ENCODE measurements at places on chromosomes 4 and X.
A peak's percentile ranks its signal among the peaks of the same experiment; 100 is the strongest.

GRCh38 chr4:96009427-96010119 is 169.7 kb downstream of the PDHA2 start:
- no peak for DNase-seq

GRCh38 chr4:121784975-121785374 is 16.1 kb upstream of the EXOSC9 start:
- no peak for DNase-seq

DNA sequence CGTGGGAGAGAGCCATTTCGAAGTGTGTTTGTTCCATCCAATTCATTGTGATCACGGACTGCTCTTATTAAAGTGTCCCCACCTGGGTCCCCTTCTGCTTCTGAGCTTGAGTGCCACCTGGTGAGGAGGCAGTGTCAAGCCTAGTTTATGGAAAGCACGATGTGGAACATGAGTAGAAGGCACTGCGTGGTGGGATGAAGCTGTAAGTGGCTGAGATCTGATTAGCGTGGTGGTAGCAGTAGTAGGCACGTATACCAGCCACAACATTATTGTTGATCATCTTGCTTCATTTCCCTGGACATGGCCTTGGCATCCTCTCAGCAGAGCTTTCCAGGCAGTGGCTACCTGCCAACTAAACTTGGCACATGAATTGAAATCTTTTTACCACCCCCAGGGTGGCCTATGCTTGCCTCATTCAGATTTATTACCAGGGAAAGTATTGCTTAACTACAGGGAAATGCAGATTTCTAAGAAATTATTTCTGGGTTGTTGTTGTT is 46.4 kb downstream of the GPAT3 start:
- peak; percentile 61 for DNase-seq

DNA sequence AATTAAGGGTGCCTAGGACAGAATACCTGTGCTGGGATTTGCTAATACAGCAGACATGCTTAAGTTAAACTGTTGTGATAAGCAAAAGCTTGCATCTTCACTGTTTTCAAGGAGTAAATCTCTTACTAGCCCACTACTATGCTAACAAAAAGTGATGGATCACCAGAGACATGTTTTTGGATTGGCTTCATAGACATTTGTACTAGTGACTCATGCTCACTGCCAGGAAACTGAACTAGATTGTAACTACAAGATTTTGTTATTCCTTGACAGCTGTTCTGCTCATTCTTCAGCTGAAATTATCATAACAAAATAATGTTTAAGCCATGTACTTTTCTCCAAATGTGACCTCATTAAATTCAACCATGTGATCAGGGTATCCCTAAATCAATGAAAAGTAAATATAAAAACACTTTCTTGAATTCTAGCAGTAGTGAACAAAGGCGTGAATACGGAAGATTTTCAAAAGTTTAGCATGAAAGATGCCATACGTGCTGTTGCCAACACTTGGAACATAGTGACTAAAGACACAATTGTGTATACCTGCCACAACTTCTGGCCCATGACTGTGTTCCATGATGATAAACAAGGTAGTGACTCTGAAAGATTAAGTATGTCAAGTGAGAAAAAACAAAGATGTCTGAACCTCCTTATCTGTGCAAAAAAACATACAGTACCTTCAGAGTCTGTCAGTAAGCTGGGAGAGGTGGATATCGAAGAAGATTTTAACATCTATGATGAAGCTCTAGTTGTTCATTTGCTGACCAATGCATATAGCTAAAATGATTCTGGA is 154.0 kb downstream of the BTC start:
- no peak for DNase-seq

DNA sequence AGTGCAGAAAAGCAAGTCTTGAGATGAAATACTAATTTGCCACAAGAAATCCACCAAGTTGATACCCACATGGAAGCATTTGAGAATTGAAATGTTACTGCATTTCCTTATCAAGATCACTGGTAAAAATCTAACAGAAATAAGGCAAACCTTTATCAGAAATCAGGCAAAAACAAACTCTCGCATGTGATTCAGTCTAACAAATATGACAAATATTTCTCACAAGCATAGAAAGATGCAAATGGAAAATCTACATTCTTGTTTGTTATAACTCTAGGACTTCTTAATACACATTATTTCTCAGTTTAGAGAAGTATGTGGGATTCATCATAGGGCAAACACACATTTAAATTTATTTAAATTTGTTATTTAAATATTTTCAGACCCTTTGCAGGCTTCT is 52.9 kb downstream of the TXK start:
- no peak for DNase-seq

DNA sequence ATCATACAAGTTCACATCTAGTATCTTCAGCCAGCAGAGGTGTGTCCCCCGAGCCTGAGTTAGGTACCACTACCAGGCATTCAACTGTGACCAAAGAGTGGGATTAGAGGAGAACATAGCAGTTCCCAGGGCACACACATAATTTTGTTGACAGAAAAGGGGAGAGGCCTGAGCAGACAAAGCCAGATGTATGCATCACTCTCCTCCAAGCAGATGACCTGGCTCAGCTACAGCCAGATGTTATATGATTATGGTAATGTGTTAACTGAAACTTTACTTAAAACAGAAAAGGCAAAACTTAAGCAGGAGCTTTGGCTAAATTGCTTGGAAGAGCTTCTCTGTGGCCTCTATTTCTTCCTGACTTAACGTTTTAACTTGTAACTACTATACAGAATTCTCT is 88.9 kb downstream of the CC2D2A start:
- no peak for DNase-seq

DNA sequence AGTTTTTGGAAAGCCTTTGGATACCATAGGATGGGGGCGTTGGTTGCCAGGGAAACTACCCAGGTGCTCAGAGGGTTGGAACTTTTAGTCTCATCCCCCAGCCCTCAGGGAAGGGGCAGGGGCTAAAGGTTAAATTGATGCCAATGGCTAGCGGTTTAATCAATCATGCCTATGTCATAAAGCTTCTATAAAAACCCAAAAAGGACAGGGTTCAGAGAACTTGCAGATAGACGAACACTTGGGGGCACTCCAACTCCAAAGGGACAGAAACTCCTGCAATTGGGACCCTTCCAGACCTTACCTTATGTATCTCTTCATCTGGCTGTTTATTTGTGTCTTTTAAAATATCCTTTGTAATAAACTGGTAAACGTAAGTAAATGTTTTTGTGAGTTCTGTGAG is 30.0 kb upstream of the GPR173 start:
- DNase-seq = no peak

DNA sequence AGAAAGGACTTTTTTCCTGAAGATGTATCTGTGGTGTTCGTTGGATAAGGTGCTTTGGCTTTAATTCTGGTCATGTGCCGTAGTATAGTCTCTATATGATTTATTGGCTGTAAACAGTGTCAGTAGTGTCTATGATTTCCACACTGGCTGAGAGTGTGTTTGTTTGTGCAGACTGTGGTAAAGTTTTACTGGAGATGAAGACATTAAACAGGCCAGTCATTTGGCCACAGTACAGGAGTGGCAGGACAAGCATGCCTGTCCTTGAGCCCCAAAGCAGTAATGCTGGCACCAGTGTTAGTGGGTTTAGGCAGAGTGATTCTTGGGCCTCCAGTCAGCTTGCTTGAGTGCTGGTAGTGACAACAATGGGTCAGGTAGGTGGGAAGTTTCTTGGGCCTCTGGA is 1023.9 kb upstream of the GRID2 start:
- DNase-seq = no peak

DNA sequence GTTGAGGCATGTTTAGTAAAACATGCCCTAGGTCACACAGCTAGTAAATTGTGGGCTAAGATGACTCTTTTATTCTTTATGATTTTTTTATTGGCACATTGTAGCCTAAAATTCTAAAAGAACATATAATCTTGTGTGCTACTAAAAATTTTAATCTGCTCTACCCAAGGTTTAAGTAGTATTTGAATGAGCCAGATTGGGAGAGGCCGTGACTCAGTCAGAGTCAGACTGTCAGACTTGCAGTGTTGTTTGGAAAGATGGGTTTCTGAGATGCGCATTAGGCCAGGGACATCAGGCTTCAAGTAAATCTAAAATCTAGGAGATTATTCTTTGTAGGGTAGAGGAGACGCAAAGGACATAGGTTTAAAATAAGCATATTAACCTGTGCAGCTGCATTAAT is 30.7 kb upstream of the TMPRSS11E start:
- DNase-seq = no peak

DNA sequence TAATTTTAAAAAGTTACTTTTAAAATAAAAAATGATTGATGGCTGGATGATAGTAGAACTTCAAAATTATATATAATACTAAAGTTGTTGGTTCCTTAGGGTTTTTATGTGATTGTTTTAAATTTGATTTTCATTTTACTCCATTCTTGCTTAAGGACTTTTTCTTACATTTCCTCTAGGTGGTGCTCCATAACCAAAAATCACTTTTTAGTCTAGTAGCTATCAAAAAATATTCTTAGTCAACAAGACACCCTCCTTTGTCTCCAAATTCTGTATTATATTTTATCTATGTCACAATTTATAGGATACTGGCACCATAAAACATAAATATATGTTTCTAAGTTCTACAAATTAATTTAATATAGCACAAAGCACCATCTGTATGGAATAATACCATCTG is 67.2 kb upstream of the BRWD3 start:
- DNase-seq = no peak

GRCh38 chrX:152821145-152821765 is 9.3 kb downstream of the CETN2 start:
- DNase-seq = peak; percentile 57

DNA sequence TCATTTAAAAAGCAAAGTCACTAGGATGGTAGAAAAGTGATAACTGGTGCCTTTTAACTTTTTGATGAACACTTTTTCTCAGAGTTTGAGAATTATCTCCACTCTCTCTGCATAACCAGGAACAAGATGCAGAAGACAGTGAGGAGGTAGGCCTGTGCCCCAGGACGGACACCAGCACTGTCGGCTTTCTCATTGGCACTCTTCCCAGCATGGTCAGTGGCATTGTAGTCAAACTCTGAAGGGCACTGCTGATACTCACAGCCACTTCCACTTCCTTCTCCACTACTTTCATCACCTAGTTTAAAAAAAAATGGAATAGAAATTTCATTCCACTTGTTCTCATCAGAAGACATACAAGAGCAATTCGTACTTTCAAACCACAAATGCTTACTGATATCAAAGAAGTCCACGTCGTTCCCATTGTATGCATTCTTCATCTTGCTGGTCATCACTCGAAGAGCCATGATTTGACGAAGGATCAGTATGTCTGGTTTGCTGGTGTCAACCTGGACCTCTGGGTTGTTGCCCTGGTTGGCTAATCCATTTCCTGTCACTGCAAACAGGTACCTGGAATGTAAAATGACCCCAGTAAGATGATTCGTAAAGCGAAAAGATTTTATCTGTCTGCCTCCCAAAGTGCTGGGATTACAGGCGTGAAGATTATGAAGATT is 84.8 kb upstream of the TFDP3 start:
- DNase-seq = no peak

- no peak for DNase-seq
These were observed 4.4 kb downstream of the SEPTIN11 start for GRCh38 chr4:76953956-76954355.

- no peak for DNase-seq
These were observed 26.5 kb downstream of the BOD1L1 start for GRCh38 chr4:13601048-13601447.

DNA sequence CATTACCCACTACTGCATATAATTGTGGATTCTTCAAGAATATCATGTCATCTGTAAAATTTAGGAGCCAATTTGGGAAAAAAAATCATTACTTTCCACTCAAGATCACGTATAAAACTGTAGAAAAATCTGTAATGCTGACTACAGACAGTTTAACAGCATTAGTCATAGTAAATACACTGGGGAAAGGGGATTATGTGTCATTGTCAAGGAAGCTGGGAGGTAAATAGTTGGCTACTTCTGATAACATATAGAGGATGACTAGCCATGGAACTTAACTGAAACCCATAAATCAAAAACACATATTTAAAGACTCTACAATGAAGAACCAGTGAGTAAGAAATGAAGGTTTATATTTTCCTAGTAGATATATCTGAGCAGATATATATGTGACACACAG is 1666.4 kb upstream of the IGFBP7 start:
- no peak for DNase-seq

GRCh38 chr4:159444678-159445077 is 341.8 kb downstream of the RAPGEF2 start:
- DNase-seq = no peak

- DNase-seq = no peak
These were observed 183.8 kb downstream of the PTTG2 start for GRCh38 chr4:38144031-38144430.

GRCh38 chr4:122612540-122612939 is 8.3 kb downstream of the IL21 start:
- no peak for DNase-seq

All from pancreas (tissue), 10 donors.